Stimulated activated CD8-positive, alpha-beta memory T cell treated with anti-CD3 and anti-CD28 coated beads, Interleukin-15, amount 100 ng/mL, for 4 hours (primary cell): ENCODE measurements at places on chromosomes 3 and 15.

GRCh38 chr3:130374033-130374432 lies 28.6 kb downstream of the COL6A5 start:
- no peak for DNase-seq

- DNase-seq, result no peak
These were observed 122.9 kb downstream of the ARRDC4 start for GRCh38 chr15:98083203-98083910.

DNA sequence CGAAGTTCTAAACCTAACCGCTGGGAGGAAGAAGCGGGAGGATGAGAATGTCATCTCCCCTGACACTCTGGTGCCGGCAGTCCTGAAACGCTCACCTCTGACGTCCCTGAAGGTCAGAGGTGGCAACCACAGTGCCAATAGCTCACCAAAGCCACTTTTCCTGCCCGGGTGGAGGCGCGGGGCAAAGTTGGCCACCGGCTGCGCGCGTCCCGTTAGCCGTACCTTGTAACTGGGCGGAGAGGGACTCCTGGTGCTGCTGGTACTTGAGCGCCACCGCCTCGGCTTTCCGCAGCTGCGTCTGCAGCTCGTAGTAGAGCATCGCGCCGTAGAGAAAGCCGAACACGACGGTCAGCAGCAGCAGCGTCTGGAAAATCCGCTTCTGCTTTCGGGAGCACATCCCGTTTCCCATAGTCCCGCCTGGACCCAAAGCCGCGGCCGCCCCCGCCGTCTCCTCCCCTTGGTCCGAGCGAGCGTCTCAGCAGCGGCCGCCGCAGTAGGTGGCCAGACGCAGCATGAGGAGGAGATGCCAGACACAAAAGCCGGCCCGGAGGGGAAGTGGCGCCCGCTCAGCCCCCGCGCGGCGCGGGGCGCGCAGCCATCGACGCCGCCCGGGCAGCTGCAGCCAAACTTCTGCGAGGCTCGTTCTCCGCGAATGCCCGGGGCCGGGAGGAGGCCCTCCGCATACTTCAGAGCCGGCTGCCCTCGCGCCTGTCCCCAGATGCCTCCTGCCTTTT lies 680 bp downstream of the GOLIM4 start:
- DNase-seq, result peak; percentile 26

- DNase-seq, result no peak
These were observed 30.5 kb downstream of the TNK2 start for GRCh38 chr3:195877767-195878423.

GRCh38 chr3:52090131-52090932 lies 34.0 kb upstream of the DUSP7 start:
- no peak for DNase-seq

- no peak for DNase-seq
These were observed 656.0 kb upstream of the GRM7 start for GRCh38 chr3:6204891-6205290.
